ENCODE measurements at places on chromosomes 16 and 17.

DNA sequence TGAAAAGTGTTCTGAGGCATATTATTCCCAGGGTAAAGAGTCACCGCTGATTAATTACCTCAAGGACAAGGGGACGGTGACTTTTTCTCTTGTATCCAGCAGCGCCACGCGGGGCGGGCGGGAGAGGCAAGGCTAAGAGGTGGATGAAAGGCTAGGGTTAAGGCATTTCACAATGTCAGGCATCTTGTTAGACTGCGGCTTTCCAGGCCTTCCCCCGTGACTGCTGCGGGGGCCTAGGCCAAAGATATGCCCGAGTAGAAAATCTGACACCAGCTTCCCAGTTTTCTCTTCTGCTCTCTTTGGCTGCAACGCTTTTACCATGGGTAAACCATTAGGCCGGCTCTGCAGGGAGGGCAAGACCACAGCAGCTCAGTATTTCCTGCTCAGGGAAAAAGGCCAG, 698.2 kb downstream of the MAF start:
- DNase-seq = no peak

- no peak for DNase-seq
Observed at GRCh38 chr16:50469744-50470321, 78.4 kb upstream of the NKD1 start.

GRCh38 chr16:30660424-30661261, 2.4 kb downstream of the FBRS start:
- peak; percentile 82 for DNase-seq

- no peak for DNase-seq
Observed at GRCh38 chr16:3858801-3859200, 21.7 kb downstream of the CREBBP start.

Measured in activated T-cell treated with anti-CD3 and anti-CD28 coated beads, Interleukin-2, amount 50 U/mL, for 48 hours (primary cell).